ENCODE measurements at places on chromosomes 3 and 15. TPM values are rescaled to one million over a fixed set of nuclear protein-coding genes. Genes with fewer than 3 reads are reported as not detected.

Gene OIP5
- total RNA-seq, result not detected

Gene ATP10A
- 55.0 TPM for total RNA-seq

Gene LSAMP
- 0.88 TPM for total RNA-seq

Gene MST1R
- total RNA-seq, result 2.7 TPM

Gene SERINC4
- total RNA-seq, result not detected

Gene PSMD2
- total RNA-seq, result 143 TPM

- DNase-seq, result no peak
Measured at GRCh38 chr3:9141928-9142289, 107.5 kb downstream of the SRGAP3 start.

DNA sequence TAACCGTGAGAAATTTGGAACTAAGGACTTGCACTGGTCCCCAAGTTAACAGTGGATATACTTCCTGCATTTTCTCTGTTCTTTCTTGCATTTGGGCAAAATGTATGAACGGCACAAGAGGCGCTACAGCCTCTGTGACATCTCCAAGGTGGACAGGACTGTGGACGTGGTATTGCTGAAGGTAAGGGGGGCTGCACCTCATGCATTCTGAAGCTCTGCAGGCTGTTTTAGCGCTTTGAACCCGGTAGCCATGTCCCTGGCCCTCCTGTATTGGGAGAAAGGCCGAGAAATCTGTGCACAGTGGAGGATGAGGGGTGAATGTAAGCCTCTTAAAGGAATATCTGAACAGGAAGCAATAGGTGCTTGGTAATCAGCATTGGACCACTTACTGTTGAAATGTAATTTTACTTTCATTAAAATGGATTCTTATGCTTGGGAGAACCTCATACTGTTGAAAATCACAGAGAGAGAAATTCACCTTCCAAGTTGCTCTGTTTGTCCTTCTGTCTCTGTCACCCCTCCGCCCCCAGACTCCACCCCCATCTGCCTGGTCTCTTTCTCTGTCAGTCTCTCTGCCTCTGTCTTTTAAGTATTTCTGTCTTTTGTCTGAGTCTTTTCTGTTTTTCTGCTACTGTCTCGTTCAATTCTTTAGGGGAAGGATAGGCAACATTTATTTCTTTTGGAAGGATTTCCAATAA, 174.6 kb downstream of the KLHL25 start:
- no peak for DNase-seq

DNA sequence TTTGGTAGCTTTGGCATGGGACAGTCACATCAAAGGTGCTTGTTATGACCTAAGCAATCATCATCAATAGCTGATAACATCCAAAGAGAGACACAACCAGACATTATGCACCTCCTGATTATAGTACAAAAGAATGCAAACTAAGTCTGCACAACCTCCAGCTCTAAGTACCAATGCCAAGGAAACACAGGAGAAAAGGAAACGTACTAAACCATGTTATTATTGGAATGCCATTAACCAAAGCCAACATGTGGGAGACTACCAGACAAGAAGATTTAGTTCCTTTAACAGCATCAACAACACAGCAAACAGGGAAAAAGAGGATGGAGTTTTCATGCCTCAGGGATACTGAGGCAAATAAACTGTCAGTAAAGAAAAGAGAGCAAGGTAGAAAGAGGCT, 61.4 kb downstream of the CD47 start:
- no peak for DNase-seq

- no peak for DNase-seq
Measured at GRCh38 chr3:81022339-81022738, 739.1 kb downstream of the GBE1 start.

GRCh38 chr3:133055339-133055738, 17.1 kb downstream of the TMEM108 start:
- no peak for DNase-seq

DNA sequence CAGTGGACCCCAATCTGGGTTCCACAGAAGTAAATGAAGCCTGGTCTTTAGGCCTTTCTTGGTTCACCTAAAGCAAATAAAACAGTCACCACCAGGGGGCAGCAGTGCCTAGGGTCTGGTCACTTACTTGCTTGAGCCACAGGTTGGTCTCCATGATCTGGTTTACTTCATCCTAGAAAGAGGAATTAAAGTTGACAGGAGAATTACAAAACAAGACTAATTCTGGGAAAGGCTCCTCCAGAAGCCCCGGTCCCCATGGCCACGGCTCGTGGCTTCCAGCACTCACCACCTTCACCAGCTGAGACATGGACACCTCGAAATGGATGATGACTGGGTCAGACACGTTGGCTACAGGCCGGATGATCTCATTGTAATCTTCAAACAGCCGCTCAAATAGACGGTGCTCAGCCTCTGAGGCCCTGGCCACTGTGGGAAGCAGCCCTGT, 2.3 kb downstream of the CHRNA3 start:
- peak; percentile 89 for DNase-seq

DNA sequence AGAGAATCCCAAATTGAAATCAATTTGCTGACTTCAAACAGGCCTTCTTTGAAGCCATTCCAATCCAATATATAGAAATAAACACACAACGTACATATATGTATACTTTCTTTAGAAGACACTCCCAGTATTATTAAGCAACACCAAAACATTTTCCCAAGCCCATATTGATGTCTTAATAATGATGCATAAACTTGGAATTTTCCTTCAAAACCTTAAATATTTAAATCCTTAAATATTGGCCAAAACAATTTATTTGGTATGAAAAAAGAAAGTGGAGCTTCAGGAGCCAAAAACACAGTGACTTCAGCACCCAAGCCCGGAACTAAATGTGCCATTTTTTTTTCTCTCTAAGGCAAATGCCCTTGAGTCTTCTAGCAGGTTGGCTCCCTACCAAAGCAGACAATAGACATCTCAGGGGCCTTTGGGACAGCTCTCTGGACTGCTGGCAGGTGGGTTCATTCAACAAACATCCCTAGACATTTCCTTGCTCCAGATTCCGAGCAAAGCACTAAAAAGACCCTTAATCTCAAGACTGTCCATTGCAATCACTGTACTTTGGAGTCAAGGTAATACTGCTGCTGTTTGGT, 384.7 kb downstream of the NTRK3 start:
- DNase-seq, result no peak

GRCh38 chr3:73580343-73580742, 44.4 kb downstream of the PDZRN3 start:
- DNase-seq, result no peak

DNA sequence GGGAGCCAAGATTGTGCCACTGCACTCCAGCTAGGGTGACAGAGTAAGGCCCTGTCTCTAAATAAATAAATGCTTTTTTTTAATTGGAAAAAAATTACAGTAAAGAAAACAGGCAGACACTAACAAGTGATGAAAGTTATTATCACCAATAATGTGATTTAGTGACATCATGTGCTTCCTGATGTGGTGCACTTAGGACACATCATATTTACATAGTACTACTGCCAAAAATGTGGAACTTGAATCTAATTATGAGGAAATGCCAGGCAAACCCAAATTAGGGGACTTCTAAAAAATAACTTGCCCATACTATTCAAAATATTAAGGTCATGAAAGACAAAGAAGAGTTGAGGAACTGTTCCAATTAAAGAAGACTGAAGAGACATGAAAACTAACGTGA, 30.8 kb downstream of the MAP4 start:
- no peak for DNase-seq
